Lower lobe of right lung (tissue), 2 donors: ENCODE measurements at places on chromosomes 12 and 14.

GRCh38 chr12:70197345-70197744 is 45.9 kb upstream of the CNOT2 start:
- DNase-seq, result no peak

GRCh38 chr14:101008631-101009336 is 105.3 kb upstream of the RTL1 start:
- no peak for DNase-seq

GRCh38 chr14:92372230-92372629 is 49.3 kb downstream of the SLC24A4 start:
- DNase-seq, result no peak

GRCh38 chr14:28613532-28613931 is 153.1 kb upstream of the FOXG1 start:
- DNase-seq, result no peak

GRCh38 chr12:57085999-57086492 is 2.9 kb upstream of the NAB2 start:
- no peak for DNase-seq

GRCh38 chr12:129115558-129115957 is 262.3 kb downstream of the GLT1D1 start:
- no peak for DNase-seq
